ENCODE measurements at places on chromosomes 6 and 20. TPM values are rescaled to one million over a fixed set of nuclear protein-coding genes. Genes with fewer than 3 reads are reported as not detected.

- H3K27ac ChIP-seq, result no peak overlapping the region
- H3K36me3 ChIP-seq, result no peaks in the 10 kb centered on the region
- H3K4me1 ChIP-seq, result peaks cover 13% of the 10 kb centered on the region
- DNase-seq, result no peak
- no peak overlapping the region for H3K4me3 ChIP-seq
- H3K27me3 ChIP-seq, result no peaks in the 10 kb centered on the region
Observed at GRCh38 chr6:1233924-1234323, 78.0 kb upstream of the FOXQ1 start.

DNA sequence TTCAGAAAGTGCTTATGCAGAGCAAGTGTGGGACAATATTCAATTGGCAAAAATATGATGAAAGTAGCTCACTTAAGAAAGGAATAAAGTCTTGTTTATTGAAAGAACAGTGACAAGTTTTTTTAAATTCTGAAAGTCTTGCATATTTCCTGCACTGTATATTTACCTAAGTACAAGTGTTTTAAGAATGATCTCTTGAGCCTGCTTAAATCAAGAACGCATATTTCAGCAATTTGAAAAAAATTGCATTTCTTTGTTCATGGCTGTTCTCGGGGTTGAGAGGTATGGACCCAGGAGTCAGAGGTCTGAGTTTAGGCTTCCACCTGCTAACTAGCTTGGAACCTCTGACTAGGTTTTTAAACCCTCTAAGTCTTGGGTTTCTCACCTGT, 27.4 kb downstream of the SLC22A3 start:
- H3K36me3 ChIP-seq, result no peaks in the 10 kb centered on the region
- no peak overlapping the region for H3K27ac ChIP-seq
- H3K4me1 ChIP-seq, result peaks cover 11% of the 10 kb centered on the region
- DNase-seq, result no peak
- H3K4me3 ChIP-seq, result no peak overlapping the region

DNA sequence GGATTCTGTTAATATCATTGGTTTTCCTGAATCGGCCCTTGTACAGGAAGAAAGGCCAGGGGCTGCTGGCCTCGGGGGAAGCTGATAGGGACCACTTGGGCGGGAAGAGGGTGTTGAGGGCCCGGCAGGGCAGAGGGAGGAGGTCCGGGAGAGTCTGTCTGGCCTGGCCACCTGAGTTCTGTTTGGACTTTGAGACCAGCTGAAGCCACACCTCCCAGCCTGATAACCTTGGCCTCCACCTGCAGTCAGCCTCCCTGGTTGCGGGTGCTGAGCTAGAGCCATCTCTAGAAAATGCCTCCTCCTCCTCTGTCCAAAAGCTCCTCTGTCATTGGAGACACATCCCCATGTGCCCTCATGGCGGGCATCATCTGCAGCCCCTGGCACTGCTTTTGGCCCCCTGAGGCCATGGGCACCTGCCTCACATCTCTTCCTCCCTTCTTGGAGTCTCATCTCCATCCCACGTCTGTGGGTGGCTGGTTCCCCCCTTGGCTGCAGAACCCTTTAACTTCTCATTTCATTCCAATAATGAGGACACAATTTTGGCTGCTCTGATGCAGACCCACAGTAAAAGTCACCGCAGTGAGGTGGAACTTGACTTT, 16.6 kb downstream of the APCDD1L start:
- no peaks in the 10 kb centered on the region for H3K27me3 ChIP-seq
- H3K36me3 ChIP-seq, result no peaks in the 10 kb centered on the region
- DNase-seq, result no peak
- H3K4me1 ChIP-seq, result no peaks in the 10 kb centered on the region
- H3K4me3 ChIP-seq, result no peak overlapping the region

- H3K4me1 ChIP-seq, result no peaks in the 10 kb centered on the region
- DNase-seq, result no peak
- H3K4me3 ChIP-seq, result no peak overlapping the region
Observed at GRCh38 chr6:18491308-18492045, 104.3 kb downstream of the RNF144B start.

Gene HMGCLL1
- total RNA-seq, result 0.84 TPM

Gene SYNCRIP
- total RNA-seq, result 41.7 TPM

Gene FNDC11
- not detected for total RNA-seq

Gene PXDC1
- 24.1 TPM for total RNA-seq

Gene KIAA1586
- 25.0 TPM for total RNA-seq

Gene OPN5
- not detected for total RNA-seq
